ENCODE measurements at places on chromosomes 2 and 18. TPM values are rescaled to one million over a fixed set of nuclear protein-coding genes. Genes with fewer than 3 reads are reported as not detected.

Gene CRYGC
- total RNA-seq, result not detected

DNA sequence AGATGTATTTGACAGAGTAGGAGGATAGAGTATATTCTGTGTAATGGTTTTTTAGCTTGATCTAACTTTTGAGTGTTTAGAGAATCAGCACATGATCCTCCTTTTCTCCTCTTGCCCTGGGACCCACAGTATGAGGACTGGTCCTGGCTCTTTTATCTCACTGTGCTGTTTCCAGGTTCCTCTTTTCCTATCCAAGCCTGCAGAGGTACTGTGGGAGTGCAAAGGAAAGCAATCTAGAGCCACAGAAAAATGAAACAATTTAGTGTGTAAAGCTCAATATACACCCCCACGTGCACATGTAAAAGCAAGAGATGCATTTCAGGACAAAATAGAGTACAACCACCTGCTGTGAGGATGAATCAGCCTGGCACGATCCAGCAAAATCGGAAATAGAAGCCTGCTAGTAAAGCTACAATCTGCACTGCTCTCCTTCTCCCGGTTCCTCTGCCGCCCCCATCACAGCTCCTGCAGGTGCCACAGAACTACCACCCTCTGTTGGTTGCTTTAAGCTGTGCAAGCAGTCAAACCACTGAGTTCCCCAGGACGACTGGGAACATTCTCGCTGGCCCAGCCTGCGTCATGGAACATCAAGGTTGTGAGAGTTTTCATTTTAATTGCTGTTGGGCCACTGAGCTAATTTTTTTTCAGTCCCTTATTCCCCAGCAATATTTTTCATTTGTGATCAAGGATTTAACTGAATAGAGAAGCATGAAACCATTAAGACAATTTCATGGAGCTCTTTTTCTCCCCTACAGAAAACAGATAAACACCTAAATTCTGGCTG, 47.8 kb upstream of the MAPRE3 start:
- no peaks in the 10 kb centered on the region for H3K36me3 ChIP-seq
- DNase-seq, result no peak

DNA sequence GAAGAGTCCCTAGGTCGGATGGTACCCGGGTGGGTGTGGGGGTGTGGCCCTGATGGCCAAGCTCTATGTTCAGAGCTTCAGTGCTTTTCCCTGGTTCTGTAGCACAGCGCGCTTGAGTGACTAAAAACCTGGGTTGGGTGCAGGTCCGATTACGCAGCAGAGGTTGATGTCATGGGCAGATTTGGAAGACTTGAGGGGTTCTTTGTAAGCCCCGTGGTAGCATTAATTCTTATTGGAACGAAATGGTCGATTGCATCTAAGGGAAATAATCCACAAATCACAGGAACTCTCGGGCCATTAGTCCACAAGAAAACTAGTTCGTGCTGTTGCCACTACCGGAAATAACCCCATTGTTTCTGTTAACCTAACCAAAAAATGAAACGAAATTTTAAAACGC, 9.0 kb downstream of the HOXD8 start:
- H3K27ac ChIP-seq, result no peak overlapping the region
- peaks cover 11% of the 10 kb centered on the region for H3K4me1 ChIP-seq
- peaks cover 87% of the 10 kb centered on the region for H3K27me3 ChIP-seq

DNA sequence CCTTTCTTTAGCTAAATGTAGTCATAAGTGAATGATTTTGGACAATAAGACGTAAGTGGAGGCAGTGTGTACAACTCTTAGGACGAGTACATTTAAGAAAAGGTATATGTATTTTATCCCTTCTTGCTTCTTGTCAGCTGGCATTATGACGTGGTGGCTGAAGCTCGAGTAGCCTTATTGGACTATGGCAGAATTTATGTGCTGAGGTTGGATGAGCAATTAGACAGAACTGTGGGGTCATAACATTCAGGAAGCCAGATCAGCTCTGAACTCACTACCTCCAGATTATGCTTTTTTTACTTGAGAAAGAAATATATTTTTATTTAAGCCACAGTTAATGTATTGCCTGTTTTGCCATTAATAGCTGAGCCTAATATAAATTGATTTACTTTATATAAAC, 661.5 kb downstream of the ERBB4 start:
- H3K4me1 ChIP-seq, result peaks cover 2% of the 10 kb centered on the region
- DNase-seq, result no peak
- H3K27me3 ChIP-seq, result no peaks in the 10 kb centered on the region
- H3K36me3 ChIP-seq, result no peaks in the 10 kb centered on the region
- H3K27ac ChIP-seq, result no peak overlapping the region
- H3K4me3 ChIP-seq, result no peak overlapping the region

Gene UPP2
- not detected for total RNA-seq

- no peak for DNase-seq
- peaks cover 22% of the 10 kb centered on the region for H3K4me1 ChIP-seq
- no peaks in the 10 kb centered on the region for H3K27me3 ChIP-seq
- H3K27ac ChIP-seq, result no peak overlapping the region
- no peaks in the 10 kb centered on the region for H3K36me3 ChIP-seq
- peak overlapping the region; percentile 72 for H3K4me3 ChIP-seq
Measured at GRCh38 chr18:45775241-45775676, 50.2 kb upstream of the SIGLEC15 start.

DNA sequence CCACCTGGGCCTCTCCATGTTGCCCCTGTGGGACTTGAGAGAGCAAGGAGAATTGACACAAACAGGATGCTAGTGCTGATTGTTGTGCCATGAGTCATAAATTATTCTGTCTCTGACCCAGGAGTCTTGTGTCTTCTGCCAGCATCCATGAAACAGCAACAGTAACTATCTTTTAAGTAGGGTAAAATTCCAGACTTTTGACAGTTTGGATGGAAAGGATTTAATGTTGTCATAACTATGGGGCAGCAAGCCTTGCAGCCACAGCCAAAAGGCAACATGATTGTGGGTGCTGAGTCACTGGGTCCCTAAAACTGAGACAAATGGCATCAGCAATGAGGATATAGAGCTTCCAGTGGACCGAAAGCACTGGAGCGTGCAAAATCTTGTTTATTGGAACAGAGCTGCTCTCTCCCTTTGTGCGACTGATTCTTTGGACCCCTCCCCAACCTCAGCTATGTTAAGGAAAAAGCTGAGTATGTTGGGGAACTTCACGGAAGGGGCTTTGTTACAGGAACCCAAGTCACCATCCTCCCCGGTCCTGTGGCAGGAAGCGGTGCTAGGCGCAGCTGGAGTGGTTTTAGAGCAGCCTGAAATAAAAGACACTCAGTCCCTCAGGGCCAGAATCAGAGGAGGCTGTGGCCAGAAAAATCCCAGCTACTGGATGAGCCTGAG, 9.6 kb upstream of the ITPRIPL1 start:
- no peak overlapping the region for H3K4me3 ChIP-seq
- peaks cover 15% of the 10 kb centered on the region for H3K27me3 ChIP-seq
- H3K4me1 ChIP-seq, result peaks cover 12% of the 10 kb centered on the region
- no peaks in the 10 kb centered on the region for H3K36me3 ChIP-seq

Gene ALPI
- not detected for total RNA-seq

DNA sequence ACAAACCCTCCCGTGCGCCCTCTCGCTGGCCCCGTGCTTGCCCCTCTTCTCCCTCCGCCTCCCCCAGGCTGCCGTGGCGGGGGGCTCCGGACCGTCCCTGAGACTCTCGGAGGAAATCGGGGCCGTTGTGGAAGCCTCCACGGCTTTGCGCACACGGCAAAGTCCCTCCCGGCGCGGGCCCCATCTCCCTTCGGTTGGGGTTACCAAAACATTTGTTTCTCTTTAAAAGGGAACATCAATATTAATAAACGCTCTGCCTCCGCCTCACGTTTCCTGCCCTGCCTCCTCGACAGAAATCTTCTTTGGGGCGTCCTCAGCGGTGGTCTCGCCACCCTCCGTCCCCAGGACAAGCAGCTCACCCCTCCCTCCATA, 3.8 kb downstream of the PAX3 start:
- no peak for DNase-seq
- peak overlapping the region; percentile 64 for H3K27ac ChIP-seq
- H3K4me1 ChIP-seq, result peaks cover 41% of the 10 kb centered on the region
- H3K4me3 ChIP-seq, result peak overlapping the region; percentile 65

Gene RGPD3
- total RNA-seq, result not detected

Gene CROCC2
- total RNA-seq, result not detected

DNA sequence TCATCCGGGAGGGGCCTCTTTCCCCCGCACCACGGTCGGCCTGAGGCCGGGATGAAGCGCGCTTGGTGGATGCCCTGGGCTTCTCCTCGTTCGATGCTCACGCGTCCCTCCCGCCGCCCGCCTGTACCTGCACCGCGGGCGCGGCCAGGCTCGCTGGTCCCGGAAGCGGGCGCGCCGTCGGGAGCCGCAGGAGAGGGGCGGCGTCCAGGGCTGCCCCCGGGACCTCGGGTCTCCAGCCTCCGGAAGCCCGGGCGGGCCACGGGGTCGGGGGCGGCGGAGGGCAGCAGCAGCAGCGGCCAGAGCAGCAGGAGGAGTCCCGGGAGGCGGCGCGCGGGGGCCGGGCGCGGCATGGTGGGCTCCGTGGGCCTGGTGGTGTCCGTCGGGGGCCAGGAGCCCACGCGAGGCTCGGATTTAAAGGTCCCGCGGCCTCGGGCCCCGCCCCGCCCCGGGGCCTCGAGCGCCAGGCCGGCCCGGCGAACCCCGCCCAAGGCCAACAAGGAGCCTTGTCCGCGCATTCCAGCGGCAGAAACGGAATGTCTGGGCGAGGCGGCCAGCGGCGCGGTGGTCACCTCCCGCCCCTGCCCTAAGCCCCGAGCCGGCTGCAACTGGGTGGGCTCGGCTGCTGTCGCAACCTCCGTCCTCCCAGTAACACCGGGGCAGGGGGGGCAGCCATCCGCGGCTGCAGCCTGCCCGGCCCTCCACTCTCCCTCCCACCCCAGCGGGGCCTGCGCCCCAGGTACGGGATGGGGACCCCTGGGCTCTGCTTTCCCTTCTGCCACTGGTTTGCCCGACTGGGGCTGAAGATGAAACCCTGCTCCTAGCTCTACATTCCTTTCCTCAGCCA, at the start of gene MATN3:
MATN3 (minus strand) TSS at position 387 of the 844 bp plus-strand sequence; CDS start at position 350, 37 bp downstream.
- H3K27ac ChIP-seq, result peak within 1 kb of the TSS; percentile 81
- H3K4me3 ChIP-seq, result peak within 1 kb of the TSS; percentile 76
- H3K27me3 ChIP-seq, result no peaks in the 10 kb centered on the region
- H3K36me3 ChIP-seq, result no peaks in the 10 kb centered on the region
- DNase-seq, result no peak
- peaks cover 17% of the 10 kb centered on the region for H3K4me1 ChIP-seq

- H3K36me3 ChIP-seq, result no peaks in the 10 kb centered on the region
- peaks cover 6% of the 10 kb centered on the region for H3K4me1 ChIP-seq
- no peak overlapping the region for H3K27ac ChIP-seq
- peaks cover 3% of the 10 kb centered on the region for H3K27me3 ChIP-seq
Measured at GRCh38 chr2:162118166-162119031, 33.6 kb downstream of the GCG start.

DNA sequence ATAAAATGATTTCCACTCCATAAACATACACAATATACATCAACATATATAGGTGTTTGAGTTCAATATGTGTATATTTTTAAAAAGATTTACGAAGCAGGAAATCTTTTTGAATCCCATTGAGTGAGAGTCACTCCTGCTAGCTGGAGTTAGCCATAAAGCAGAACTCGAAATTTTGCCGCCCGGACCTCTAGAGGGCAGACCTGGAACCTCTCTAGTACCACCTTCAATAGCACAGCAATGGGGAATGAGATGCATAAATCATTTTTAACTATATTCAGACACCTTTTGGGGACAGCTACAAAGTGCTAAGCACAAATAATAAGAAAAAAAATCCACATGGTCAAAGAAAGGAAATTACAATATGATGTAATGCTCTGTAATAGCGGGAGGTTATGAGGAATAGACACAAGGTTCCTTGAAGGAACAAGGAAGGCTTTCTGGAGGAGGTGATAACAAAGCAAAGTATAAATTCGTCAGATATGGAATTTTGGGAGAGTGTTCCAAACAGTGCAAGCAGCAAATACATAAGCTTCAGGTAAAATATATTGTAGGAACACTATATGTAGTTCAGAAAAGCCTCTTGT, 533.4 kb downstream of the ERBB4 start:
- no peak overlapping the region for H3K4me3 ChIP-seq
- H3K27me3 ChIP-seq, result no peaks in the 10 kb centered on the region
- peaks cover 3% of the 10 kb centered on the region for H3K4me1 ChIP-seq

Gene MC5R
- total RNA-seq, result not detected

GRCh38 chr2:84278386-84278785, 180.7 kb downstream of the SUCLG1 start:
- DNase-seq, result no peak
- H3K4me1 ChIP-seq, result no peaks in the 10 kb centered on the region
- H3K27me3 ChIP-seq, result no peaks in the 10 kb centered on the region
- no peak overlapping the region for H3K27ac ChIP-seq
- no peaks in the 10 kb centered on the region for H3K36me3 ChIP-seq
- no peak overlapping the region for H3K4me3 ChIP-seq

Gene ASIC4
- total RNA-seq, result 0.13 TPM

Gene G6PC2
- not detected for total RNA-seq

- H3K27ac ChIP-seq, result no peak overlapping the region
- H3K4me3 ChIP-seq, result no peak overlapping the region
- no peaks in the 10 kb centered on the region for H3K36me3 ChIP-seq
- no peaks in the 10 kb centered on the region for H3K4me1 ChIP-seq
- no peak for DNase-seq
Measured at GRCh38 chr18:36629138-36629530, 199.7 kb downstream of the TPGS2 start.

Gene INPP5D
- total RNA-seq, result 0.40 TPM

Gene LONRF2
- 0.26 TPM for total RNA-seq

- H3K27ac ChIP-seq, result no peak overlapping the region
- DNase-seq, result no peak
- H3K4me1 ChIP-seq, result peaks cover 8% of the 10 kb centered on the region
- H3K36me3 ChIP-seq, result peaks cover 17% of the 10 kb centered on the region
Measured at GRCh38 chr18:26488417-26489009, 59.8 kb downstream of the KCTD1 start.

GRCh38 chr2:237862528-237862895, 3.1 kb downstream of the RAMP1 start:
- no peak overlapping the region for H3K4me3 ChIP-seq
- no peaks in the 10 kb centered on the region for H3K36me3 ChIP-seq
- no peak for DNase-seq
- no peaks in the 10 kb centered on the region for H3K27me3 ChIP-seq

Gene LRP2
- total RNA-seq, result 0.24 TPM

DNA sequence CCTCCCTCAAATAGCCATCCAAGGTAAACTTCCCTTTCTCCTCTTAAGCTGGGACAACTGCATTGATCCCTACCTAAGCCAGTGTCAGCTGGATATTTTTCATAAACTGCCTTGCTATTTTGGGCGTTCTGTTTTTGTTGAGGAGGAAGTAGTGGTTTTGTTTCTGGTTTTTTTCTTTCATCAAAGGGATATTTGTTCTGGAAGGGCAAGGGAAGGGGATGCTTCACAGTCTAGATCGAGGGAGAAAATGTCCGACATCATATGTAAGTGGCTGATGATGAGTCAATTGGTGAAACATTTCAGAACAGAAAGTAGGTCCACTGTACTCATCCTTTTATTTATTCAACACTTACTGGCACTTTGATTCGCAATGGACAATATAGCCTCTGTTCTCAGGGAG, 31.0 kb downstream of the TANC1 start:
- no peak for DNase-seq
- H3K27me3 ChIP-seq, result no peaks in the 10 kb centered on the region
- no peak overlapping the region for H3K27ac ChIP-seq

DNA sequence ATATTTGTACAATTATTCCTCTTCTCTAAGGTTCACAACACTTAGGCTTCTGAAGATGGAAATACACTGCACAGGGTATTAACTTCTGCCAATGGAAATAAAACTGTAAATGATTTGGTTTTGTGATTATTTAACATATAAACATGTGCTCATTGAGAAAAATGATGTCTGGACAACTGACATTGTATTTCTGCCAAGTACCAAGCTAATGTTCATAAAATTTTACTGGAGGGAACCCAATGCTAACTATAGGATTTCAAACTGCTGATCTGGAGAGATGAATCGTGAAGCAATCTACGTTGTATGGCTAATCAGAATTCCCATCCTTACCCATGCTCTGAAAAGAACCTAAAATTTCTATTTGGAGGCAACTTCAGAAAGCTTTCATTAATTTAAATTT, 279.7 kb downstream of the NRXN1 start:
- H3K27me3 ChIP-seq, result no peaks in the 10 kb centered on the region
- no peaks in the 10 kb centered on the region for H3K36me3 ChIP-seq
- no peak overlapping the region for H3K4me3 ChIP-seq
- DNase-seq, result no peak

Measured in osteocyte (in vitro differentiated cells).